NCI-H1930 (cell line): ENCODE measurements at places on chromosomes 5 and 9.

DNA sequence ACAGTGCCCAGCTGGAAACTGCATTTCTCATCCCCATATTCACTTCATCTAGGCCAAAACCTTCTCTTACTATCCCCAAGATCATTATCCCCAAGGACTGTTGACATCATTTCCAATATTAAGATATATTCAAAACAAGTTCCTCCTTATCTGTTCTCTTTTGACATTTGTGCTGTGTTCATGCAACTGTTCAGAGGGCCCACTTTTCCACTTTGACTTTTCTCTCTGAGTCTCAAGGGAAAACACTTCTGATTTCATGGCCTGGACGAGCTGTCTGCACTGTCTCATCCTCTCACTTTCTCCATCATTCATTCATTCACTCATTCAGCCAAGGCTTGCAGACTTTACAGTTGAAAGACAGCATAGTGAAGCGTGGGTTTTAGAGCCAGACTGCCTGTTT lies 173.7 kb upstream of the DAPK1 start:
- no peak for DNase-seq

DNA sequence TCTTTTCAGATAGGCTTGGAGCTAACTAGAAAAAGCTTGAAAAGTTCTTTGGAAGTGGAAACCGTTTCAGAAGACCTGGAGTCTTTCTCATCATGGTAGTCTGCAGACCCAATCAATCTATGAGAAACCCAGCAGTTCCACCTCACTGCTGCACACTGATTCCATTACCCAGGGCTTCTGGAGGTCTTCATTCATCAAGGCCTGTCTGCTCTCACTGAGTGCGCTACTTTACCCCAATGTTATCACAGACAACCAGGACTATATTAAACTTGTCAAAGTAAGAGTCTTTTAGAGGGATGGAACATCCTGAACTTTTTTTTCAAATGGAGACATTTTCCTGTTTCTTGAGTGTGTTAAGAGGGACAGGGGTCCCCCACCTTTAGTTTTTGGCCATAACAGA lies 93.1 kb downstream of the BOD1 start:
- no peak for DNase-seq

- no peak for DNase-seq
These were observed 592.5 kb downstream of the CCDC171 start for GRCh38 chr9:16145196-16145950.

- no peak for DNase-seq
These were observed 13.9 kb downstream of the ALDOB start for GRCh38 chr9:101421653-101422065.

GRCh38 chr5:150323092-150323491 lies 20.4 kb upstream of the ARSI start:
- no peak for DNase-seq

GRCh38 chr5:81759632-81760005 lies 8.7 kb upstream of the SSBP2 start:
- no peak for DNase-seq
